ENCODE measurements at places on chromosomes 6 and 20.
A peak's percentile ranks its signal among the peaks of the same experiment; 100 is the strongest.

- no peak for DNase-seq
These were observed 10.9 kb upstream of the ERVFRD-1 start for GRCh38 chr6:11122380-11122779.

DNA sequence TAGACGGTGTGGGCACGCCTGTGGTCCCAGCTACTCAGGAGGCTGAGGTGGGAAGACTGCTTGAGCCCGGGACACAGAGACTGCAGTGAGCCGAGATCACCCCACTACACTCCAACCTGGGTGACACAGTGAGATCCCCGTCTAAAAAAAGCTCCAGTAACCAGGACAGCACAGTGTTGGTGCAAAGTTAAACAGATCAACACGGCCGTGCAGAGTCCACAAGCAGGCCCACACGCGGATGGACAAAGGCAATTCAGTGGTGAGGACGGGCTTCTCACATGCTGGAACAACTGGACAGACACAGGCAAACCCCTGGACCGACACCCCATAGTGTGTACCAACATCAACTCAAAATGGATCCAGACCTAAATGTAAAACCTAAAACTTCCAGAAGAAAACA is 41.7 kb downstream of the TAF4 start:
- DNase-seq, result no peak

DNA sequence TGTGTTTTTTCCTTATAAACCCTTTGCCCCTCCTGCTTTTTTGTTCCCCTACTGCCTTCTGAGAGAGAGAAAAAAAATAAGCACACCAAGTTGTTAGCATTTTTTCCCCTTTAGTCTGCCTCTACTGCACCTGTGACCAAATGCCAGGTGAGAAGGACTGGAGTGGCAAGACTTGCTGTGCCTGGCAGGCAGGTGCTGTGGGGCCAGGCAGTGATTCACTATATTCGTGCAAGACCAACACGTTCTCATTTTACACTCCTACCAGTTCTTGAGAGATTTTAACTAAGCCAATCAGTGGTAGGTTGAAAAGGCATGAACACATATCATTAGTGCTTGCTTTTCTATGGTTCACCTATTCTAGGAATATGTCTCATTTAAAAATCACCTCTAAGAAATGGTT is 109.7 kb downstream of the FIG4 start:
- no peak for DNase-seq

GRCh38 chr6:72861935-72862432 is 240.1 kb downstream of the KCNQ5 start:
- no peak for DNase-seq

DNA sequence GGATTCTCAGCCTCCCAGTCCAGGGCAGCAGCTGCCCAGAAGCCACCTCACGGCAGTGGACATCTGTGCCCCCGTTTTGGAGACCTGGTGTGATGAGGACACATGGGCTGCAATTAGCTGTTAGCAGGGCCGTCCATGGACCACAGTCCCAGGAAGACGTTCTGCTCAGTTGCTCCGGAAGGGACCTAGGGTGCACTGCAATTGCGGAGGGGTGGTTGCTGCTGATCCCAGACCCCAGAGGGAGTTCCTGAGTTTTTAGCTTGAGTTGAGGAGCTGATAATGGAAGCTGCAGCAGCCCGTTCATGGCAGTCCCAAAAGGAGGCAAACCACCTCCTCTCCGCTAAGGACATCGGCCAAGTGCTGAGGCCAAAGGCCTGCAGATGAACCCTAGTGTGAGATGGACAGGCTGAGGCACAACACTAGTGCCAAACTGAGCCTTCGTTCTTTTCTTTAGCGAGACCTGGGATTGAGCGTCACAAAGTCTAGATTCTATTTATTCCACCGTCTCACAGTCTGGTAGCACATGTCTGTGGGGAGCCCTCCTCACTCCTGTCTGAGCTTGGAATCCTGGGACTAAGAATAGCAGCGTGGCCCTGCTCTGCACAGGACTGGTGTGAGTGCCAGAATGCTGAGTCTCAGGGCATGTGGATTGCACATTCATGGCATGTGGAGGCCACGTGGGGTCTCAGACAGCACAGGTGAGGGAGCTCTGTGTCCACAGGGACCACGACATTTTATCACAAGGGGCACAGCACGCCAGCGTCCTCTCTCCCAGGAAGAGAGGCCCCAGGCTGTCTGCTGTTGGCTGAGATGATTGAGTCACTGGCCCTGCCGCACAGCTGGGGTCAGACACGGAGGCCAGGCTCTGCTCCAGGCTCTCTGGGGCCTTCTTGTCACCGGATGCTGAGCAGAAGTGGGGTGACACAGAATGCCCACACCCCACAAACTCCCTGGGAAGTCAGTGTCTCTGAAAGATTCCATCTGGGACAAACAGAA is 113.4 kb downstream of the PSMB1 start:
- no peak for DNase-seq

- no peak for DNase-seq
These were observed 129.4 kb downstream of the CDH26 start for GRCh38 chr20:60087563-60088105.

DNA sequence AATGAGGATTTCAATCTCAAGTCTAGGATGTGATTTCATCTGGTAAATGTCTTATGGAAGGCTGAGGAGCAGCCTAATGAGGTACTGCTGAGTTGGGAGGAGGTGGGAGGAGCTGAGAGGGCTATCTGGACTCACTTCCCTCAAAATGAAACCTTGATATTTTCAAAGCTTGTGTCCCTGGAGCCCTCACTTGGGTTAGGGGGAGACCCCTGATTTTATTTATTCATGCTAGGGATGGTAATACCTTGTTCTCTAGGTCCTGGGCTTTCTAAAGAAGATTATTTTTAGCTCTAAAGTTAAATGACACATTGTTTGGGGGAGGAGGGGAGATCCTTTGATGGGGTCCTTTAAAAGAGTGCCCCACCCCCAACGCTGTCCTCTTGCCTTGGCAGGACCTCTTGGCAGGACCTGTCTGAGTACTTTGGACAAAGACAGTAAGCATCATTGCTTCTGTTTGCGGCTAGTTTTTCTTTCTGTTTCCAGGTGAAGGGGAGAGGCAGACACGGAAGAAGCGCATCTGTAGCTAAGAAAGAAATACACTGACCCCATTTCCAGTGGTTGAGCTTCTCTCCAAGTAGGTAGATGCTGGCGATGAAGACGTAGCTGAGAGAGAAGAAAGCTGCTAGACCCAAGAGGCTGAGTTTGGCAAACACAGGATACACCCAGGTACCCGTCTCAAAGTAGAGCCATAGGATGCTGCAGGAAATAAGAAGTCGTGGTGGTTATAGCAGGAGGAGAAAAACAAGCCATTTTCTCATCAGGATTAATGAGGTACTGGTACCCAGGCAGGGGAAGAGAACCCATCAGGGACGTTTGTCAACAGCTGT is 55.6 kb downstream of the ADTRP start:
- DNase-seq, result no peak

GRCh38 chr6:119466226-119466625 is 116.7 kb upstream of the MAN1A1 start:
- no peak for DNase-seq

GRCh38 chr20:24943196-24943595 is 5.9 kb upstream of the CST7 start:
- DNase-seq, result no peak

- DNase-seq, result no peak
These were observed 111.9 kb downstream of the MAP3K4 start for GRCh38 chr6:161103475-161103874.

GRCh38 chr6:135909737-135910387 is 58.4 kb downstream of the PDE7B start:
- DNase-seq, result peak; percentile 19

DNA sequence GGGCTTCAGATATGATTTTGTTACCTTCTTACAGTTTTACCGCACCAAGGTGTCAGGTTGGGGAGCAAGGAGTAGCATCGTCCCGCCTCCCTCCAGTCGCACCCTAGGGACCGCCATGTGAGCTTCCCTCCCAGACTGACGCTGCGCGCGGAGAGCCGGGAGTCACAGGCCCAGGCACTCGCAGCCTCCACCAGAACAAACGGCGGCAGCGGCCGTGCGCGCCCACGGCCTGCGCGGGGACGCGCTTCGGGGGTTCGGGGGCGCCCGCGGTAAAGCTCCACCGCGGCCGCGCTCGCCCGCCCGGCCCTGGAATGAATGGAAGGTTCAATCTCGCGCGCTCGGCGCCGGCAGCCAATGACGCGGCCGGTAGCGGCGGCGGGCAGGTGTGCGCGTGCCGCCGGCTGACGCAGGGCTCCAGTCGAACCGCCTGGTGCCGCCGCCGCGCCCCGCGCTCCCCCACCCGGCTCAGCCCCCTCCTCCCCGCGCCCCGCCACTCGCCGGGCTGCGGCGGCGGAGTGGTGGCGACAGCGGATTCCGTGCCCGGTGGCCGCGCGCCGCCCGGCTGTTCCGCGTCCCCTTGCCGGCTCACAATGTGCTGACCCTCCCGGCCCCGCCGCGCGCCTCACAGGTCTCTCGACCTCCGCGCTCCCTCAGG is 16.5 kb upstream of the LIN28B start:
- DNase-seq, result peak; percentile 71

DNA sequence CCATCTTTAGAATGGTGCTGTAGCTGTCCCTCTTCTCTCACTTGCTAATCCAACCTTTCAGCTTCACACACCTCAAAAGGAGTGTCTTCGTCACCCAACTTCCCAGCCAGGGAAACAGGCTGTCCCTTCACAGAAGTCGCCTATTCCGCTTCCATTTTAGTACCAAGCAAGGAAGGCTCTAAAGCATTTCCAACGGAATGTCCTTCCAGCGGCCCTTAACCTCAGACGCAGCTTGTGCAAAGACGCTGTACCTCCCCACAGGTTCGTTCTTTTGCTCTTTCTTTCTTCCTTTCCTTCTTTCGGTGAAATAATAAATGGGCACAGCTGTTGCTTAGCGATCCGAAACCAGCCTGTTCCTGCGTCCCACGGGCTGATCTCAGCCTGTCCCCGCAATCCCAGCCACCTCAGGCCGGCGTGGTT is 1.5 kb downstream of the PTPRT start:
- DNase-seq, result no peak

DNA sequence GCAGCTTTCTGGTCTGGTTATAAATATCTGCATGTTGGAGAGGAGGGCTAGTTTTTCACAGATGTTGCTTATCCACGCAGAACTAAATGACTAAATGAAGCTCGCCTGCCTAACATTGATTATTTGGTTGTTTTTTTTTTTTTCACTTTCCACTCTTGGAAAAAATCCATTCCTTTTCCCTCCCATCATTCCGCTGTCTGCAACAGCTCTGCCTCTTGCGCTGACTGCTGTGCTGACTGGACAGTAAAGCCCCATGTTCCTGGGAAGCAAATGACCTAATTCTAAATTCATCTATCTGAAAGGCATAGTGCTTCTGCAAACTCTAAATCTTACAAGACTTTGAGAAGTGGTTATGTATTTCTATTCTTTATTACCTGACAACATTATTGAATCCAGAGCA is 255.5 kb upstream of the PLN start:
- DNase-seq, result no peak

- DNase-seq, result no peak
These were observed 102.0 kb downstream of the PHACTR3 start for GRCh38 chr20:59706400-59706693.

DNA sequence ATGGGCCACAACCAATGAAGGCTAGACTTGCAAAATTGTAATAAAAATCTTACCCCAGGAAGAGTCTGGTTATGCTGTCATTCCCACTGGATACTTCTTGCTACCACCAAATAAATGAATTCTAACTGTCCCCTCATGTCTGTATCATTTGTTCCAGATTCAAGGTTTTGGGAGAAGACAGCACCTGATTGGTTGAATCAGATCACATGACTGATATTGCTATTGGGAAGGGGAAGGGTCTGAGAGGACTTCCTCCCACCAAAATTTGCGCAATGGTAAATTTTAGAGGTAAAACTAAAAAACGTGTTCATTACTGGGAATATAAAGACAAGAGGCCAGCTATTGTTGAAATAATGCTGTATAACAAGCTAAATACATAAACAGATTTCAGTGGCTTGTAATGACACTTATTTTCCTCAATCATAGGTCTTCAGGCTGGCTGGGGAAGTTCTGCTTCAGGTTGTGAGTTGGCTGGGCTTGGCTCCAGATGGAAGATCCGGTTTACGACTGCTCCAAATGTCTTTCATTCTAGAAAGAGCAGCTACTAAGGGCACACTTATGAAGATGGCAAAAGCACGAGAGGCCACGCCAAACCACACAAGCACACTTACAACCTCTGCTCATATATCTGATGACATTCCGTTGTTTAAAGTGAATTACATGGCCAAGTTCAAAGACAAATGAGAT is 27.1 kb upstream of the TASP1 start:
- no peak for DNase-seq

DNA sequence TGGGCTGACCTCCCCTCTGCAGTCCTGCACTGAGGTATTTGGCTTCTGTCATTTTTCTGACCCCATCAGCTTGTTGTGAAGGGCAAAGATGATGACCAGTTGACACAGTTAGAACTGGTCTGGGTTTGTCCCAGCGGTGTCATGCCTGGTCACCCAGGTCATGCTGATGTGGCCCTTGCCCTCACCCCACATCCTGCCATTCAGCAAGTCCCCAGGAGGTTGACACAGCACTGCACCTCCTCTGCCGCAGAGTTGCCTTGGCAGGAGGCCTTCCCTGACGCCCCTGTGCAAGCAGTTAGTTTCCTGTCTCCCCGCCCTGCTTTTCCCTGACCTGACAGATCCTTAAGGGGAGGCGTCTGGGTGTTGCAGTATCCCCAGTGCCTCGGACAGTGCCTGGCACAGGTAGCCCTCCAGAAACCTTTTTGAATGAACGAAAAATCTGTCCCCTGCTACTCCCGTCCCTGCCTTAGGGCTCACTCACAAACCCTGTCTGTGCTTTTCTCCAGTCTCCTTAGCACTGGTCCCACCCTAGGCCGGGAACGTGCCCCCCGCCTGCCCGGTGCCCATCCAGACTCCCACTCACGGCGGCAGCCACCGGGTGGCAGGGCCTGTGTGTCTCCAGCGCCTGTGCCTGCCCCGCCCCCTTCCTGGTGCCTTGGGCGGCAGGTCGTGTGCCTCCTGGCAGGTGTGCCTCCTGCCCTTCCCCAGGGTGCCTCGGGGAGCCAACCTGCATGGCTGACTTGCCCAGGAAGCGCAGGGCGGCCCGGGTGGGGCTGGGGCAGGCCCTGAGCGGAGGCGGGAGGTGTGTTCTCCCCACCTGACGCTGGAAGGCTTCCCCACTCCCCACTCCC is 146.3 kb upstream of the RNF24 start:
- no peak for DNase-seq

Measured in progenitor cell of endocrine pancreas (in vitro differentiated cells).